Posterior cingulate gyrus (tissue), 11 donors: ENCODE measurements at places on chromosomes 16 and 17.

GRCh38 chr16:56013962-56014552 is 138.9 kb upstream of the CES5A start:
- no peak for DNase-seq

- no peak for DNase-seq
Observed at GRCh38 chr16:53779186-53779585, 75.2 kb downstream of the FTO start.

GRCh38 chr17:19388791-19389785 is 2.1 kb upstream of the MFAP4 start:
- no peak for DNase-seq

DNA sequence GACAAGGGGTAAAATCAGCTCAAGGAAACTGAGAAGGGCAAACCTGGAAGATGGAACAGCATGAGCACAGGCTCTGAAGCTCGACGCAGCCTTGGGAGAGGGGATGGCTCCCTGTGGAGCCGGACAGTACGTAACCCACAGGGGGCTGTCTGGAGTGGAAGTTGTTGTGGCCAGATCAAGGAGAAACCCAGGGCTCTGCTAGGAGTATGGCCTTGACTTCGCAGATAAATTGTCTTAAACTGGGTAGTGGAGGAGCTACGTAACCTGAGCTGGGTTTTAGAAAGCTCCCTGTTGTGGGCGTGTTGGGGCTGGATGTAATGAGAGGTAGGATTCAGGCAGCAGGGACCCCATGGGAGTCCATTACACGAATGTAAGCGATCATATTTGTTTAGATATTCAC is 25.5 kb upstream of the AXIN2 start:
- no peak for DNase-seq

GRCh38 chr16:23296994-23297393 is 5.1 kb upstream of the SCNN1B start:
- DNase-seq = no peak

DNA sequence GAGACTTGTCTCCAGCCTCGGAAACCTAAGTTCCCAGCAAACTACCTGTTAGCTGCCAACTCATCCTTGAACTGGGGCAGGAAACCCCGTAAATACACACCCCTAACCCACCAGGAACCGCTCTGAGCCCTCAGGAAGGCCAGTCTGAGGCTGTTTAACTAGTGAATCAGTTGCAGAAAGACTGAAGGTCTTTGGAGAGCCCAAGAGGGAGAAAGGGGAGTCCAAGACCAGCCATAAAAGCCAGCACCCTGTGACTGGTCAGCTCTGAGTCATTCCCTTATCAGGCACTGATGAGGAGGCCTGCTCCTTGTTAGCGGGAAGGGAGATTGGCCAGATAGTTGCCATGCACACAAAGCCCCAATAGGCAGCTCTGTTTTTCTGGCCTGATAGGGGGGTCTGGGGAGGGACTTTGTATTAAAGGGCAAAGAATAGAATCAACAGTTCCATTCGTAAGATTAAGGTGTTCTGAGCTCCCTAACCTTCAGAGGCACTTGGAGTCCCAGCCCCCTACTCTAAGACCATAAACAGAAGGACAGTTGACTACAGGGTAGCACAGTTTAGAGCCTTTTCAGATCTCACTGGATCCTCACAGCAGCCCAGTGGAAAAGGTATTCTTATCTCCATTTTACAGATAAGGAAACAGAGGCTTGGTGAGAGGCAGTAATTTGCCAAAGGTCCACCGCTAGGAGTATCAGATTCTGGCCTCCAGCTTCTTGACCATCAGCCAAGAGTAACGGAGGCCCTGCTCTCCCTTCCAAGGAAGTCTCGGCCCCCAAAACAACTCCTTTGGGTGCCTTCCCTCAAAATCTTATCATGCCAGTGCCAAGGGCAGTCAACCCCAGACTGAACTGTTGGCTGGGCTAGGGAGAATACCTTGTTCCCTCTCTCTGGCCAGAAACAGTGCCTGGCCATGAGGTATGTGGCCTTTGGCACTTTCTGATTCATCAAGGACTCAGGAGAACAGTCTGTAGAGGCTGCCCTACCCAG is 2.2 kb upstream of the KRT19 start:
- DNase-seq = no peak

- DNase-seq = no peak
Observed at GRCh38 chr17:42906772-42907446, 6.3 kb downstream of the G6PC1 start.

GRCh38 chr16:23024044-23024443 is 125.2 kb downstream of the USP31 start:
- DNase-seq = no peak

DNA sequence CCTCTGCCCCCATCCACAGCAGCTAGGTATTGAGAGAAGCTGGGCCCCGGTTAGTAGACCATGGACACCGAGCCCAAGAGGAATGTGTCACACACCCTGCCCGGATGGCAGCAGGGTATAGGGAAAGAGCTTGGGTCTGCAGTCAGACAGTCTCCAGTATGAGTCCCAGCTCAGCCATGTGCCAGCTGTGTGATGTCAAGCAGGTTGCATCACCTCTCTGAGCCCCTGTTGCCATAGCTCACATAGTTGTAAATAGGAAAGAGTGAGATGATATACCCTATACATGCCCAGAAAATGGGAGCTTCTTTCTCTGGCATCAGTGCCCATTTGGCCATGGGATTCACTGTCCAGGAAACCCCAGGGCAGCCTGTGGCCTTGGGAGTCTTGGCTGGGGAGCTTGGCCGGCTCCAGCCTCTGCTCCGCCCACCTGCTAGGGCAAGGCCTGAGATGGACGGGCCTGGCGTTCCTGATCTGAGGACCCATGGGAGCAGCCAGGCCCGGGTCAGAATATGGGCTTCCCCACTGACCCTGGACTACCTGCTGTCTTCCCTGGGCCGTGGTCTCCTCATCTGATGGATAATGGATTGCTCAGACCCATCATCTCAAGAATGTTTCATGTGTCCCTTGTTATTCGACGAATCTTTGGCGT is 13.2 kb downstream of the CD300LG start:
- DNase-seq = no peak

- peak; percentile 80 for DNase-seq
Observed at GRCh38 chr16:2467528-2468232, 3.4 kb upstream of the NTN3 start.

DNA sequence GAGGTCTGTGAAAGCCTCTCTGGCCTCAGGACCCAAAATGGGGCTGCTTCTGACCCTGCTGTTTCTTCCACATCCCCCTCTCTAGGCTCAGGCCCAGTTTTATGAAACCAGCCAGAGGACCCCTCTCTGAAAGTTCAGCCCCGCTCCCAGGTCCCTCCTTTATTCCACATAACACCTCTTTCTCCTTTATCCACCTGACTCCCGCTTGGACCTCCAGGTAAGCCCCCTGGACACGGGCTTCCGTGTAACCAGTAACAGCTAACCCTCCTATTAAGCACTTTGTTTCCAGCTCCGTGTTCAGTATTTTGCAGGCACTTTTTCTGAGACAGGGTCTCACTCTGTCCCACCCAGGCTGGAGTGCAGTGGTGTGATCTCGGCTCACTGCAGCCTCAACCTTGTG is 37.4 kb downstream of the PSME3IP1 start:
- DNase-seq = no peak

- no peak for DNase-seq
Observed at GRCh38 chr16:86270696-86271095, 239.6 kb upstream of the FOXF1 start.

- DNase-seq = no peak
Observed at GRCh38 chr17:37305406-37305905, 70.3 kb upstream of the C17orf78 start.

- peak; percentile 95 for DNase-seq
Observed at GRCh38 chr17:82230609-82231311, 1.9 kb downstream of the SLC16A3 start.

- DNase-seq = peak; percentile 90
Observed at GRCh38 chr17:20300436-20300934, 166.9 kb downstream of the LGALS9B start.

DNA sequence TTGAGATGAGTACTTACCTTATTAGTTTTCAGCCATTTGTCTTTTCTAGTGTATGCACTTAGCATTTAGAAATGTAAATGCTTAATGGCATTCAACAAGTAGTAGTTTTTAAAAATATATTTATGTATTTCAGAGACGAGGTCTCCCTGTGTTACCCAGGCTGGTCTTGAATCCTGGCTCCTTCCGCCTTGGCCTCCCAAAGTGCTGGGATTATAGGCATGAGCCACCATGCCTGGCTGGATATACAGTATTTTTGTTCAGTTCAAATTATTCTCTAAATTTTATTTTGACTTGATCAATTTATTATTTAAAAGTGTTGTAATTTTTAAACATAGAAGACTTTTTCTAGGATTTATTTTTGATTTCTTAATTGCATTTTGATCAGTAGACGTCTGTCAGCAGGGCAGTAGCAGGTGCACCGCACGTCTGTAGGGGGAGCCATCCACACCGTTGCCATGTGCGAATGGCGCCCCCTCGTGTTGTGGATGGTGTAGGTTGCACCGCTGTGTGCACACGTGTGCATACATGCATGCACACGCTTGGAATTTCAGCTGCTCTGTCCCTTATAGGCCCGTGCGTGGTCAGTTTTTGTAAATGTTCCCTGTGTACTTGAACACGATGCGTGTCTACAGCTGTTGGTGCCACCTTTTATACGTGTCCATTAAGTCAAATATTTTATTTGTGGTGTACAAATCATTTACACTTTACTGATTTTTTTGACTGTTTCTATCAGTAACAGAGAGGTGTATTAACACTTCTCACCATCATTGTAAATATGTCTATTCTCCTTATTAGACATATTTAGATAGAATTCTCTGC is 30.6 kb downstream of the RPTOR start:
- DNase-seq = peak; percentile 68

GRCh38 chr16:30166202-30166902 is 17.1 kb upstream of the CORO1A start:
- DNase-seq = no peak

- DNase-seq = no peak
Observed at GRCh38 chr17:14793237-14793636, 471.9 kb downstream of the PMP22 start.

DNA sequence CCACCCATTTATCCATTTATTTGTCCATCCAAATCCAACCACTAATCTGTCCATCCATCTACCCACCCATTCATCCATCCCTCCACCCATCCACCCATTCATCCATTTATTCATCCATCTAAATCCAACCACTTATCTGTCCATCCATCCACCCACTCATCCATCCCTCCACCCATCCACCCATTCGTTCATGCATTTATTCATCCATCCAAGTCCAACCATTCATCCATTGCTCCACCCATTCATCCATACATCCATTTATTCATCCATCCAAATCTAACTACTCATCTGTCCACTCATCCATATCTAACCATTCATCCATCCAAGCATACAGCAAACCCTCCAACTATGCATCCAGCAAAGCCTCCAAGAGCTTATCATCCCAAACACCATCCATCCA is 267.3 kb downstream of the XYLT1 start:
- no peak for DNase-seq

- DNase-seq = no peak
Observed at GRCh38 chr16:17083628-17084027, 387.1 kb downstream of the XYLT1 start.
